Vein endothelial cell (primary cell): ENCODE measurements at places on chromosomes 12 and 14. TPM values are rescaled to one million over a fixed set of nuclear protein-coding genes. Genes with fewer than 3 reads are reported as not detected.

Gene NKX2-1
- total RNA-seq: not detected in 2 replicates

Gene STXBP6
- under 0.01 TPM in 1 of 2 replicates, not detected in the other for total RNA-seq

Gene FBRSL1
- total RNA-seq: 15.1 and 24.2 TPM in 2 replicates

Gene NAV3
- total RNA-seq: 33.0 and 53.9 TPM in 2 replicates

Gene PTCSC3
- total RNA-seq: not detected in 2 replicates

Gene CD63
- 804 and 998 TPM in 2 replicates for total RNA-seq

Gene ZNF26
- 15.7 and 23.2 TPM in 2 replicates for total RNA-seq

Gene GSC
- total RNA-seq: not detected in 2 replicates

Gene CHST11
- 6.2 and 18.2 TPM in 2 replicates for total RNA-seq

Gene NELL2
- total RNA-seq: not detected in 2 replicates

Gene COQ5
- 18.6 and 21.9 TPM in 2 replicates for total RNA-seq

Gene BIN2
- not detected in 2 replicates for total RNA-seq

Gene KRT83
- not detected in 2 replicates for total RNA-seq

Gene NGB
- not detected in 2 replicates for total RNA-seq

Gene TRIM9
- under 0.01 TPM in 2 replicates for total RNA-seq

Gene EPYC
- total RNA-seq: not detected in 2 replicates

Gene TTC9
- 0.65 and 1.3 TPM in 2 replicates for total RNA-seq

Gene SDR9C7
- not detected in 2 replicates for total RNA-seq

Gene MSRB3
- 38.5 and 45.8 TPM in 2 replicates for total RNA-seq

Gene TMCC3
- 16.0 and 27.3 TPM in 2 replicates for total RNA-seq

Gene OTX2
- total RNA-seq: not detected in 2 replicates

Gene IL26
- not detected in 2 replicates for total RNA-seq

Gene METTL25
- total RNA-seq: 12.9 and 15.7 TPM in 2 replicates

Gene FSCB
- not detected in 2 replicates for total RNA-seq
